SW480 (cell line): ENCODE measurements at places on chromosomes 5 and 9.

GRCh38 chr5:119083679-119084078, 12.8 kb downstream of the DMXL1 start:
- DNase-seq = no peak

DNA sequence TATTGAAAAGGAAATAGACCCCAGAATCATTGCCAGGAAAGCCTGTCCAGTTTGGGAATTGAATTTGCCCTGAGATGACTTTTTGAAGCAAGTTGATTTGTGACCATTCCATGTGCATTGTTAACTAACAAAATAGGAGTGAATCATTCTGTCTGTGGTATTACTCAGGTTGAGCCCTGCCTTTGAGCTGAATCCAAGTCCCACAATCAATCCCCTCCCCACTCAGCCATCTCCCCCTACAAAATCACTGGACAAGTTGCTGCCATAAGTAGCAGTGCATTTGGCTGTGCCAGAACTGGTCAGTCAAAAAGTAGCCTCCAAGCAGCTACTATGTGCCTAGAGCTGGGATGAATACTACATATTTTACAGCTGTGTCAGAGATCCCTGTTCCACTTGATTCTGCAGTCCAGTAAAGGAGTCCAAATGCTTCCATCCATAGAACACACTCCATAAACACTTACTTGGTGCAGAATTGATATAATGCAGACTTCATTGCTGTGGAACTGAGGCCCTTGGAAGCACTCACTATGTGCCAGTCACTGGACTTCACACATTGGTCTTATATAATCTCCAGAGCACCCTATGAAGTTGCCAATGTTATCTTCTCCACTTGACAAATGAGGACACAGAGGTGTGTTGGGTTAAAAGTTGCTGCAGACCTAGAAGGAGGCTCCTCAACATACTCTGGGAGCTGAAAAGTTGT, 96.1 kb downstream of the ZNF462 start:
- no peak for DNase-seq

DNA sequence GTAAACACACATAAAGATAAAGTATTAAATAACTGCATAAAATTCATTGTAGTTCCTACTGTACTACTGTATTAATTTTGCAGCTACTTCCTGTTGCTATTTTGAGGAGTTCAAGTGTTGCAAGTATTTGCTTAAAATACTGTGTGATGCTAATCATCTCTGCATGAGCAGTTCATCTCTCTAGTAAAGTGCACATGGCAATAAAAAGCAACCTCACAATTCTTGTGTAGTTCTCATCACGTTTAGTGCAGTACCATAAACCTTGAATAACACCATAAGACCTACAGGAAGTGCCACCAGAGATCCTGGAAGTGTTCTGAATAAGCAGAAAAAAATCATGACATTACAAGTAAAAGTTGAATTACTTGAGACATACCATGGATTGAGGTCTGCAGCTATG, 34.6 kb downstream of the CPLANE1 start:
- DNase-seq = no peak

DNA sequence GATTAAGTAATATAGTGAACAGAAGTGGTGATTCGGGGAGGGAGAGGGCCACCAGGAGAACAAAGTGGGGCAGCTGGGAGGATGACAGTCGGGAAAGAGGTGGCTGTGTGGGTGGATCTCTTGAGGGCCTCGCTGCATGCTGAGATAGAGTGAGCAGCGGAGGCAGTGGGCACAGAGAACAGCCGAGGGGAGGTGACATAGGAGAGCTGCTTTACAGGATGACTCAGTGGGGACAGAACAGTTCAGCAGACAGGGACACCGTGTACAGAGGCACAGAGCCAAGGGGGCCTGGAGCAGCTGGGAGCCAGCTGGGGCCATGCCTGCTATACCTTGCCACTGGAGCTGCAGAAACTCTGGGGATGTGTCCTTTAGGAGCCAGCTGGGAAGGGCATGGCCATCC, 273.9 kb downstream of the GADD45G start:
- DNase-seq = no peak

GRCh38 chr5:14971873-14972272, 100.3 kb upstream of the ANKH start:
- DNase-seq = no peak
